ENCODE measurements at places on chromosomes 3 and 15. TPM values are rescaled to one million over a fixed set of nuclear protein-coding genes. Genes with fewer than 3 reads are reported as not detected.

The FRMD4B gene
- 21.1 TPM for total RNA-seq

The FSIP1 gene
- 0.52 TPM for total RNA-seq

The CPN2 gene
- not detected for total RNA-seq

The EIF2B5 gene
- 32.0 TPM for total RNA-seq

GRCh38 chr3:197050511-197050910 lies 20.9 kb upstream of the MELTF start:
- DNase-seq: no peak

DNA sequence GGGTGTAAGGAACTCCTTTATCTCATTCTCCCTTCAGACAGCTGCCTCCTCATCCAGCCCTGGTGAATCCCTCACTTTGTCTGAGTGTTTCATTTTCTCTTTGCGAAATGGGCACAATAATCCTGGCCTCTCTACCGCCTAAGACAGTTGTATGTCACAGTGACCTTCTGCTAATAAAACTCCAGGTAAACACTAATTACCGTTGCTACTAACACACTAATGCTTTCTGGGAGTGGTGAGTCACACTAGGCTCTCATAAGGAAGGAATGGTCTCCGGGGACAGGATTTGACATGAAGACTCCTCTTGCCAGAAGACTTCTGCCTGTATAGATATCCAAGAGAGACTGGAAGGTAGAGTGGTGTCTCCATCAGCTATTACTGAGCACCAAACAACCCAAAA lies 71.7 kb upstream of the SNRK start:
- DNase-seq: no peak

- peak; percentile 46 for DNase-seq
Observed at GRCh38 chr15:27222479-27222878, 251.5 kb downstream of the GABRG3 start.

The CD96 gene
- total RNA-seq: not detected

The CDHR4 gene
- not detected for total RNA-seq

DNA sequence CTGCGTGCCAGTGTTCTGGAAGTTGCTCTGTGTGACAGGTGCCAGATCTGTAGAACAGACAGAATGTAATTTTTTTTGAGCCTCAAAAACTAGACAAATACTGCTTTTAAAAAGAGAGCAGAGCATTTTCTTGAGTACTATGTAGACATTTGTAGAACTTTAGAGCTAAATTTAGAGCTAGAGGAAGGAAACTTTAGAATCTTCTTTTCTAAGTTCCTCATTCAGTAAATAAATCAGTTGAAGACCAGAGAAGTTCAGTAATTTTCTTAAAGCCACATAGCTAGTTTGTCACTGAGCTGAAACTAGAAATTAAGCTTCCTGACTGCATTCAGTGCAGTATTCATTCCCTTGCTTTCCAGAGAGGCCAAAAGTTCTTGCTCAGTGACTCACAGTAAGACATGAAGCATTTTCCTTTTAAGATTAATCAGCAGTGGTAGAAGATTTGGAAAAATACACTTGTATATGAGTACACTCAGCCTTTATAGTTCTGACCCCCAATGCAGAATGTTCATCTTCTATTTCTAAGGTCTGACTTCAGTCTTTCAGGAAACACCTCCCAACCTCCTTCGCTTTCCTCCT lies 83.6 kb upstream of the TSEN2 start:
- no peak for DNase-seq

The CFAP44 gene
- 2.6 TPM for total RNA-seq

The SI gene
- not detected for total RNA-seq

DNA sequence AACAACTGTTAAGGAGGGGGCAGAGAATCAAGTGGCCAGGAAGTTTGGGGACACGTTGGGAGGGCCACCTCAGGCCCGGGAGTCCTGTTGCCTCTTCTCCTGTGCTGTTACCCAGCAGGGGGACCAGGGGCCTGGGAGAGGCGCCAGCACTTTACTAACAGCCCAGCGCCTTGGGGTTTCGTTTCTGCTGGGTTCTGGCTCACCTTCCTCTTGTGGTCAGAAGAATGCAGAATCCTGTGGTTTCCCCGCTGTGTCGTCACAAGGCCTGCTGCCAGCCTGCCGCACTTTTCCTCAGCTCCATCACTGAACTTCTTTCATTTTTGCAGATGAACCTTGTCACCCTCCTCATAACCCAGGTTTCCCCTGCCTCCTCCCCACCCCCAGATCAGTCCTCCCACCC lies 67.7 kb downstream of the SLC30A4 start:
- DNase-seq: no peak

DNA sequence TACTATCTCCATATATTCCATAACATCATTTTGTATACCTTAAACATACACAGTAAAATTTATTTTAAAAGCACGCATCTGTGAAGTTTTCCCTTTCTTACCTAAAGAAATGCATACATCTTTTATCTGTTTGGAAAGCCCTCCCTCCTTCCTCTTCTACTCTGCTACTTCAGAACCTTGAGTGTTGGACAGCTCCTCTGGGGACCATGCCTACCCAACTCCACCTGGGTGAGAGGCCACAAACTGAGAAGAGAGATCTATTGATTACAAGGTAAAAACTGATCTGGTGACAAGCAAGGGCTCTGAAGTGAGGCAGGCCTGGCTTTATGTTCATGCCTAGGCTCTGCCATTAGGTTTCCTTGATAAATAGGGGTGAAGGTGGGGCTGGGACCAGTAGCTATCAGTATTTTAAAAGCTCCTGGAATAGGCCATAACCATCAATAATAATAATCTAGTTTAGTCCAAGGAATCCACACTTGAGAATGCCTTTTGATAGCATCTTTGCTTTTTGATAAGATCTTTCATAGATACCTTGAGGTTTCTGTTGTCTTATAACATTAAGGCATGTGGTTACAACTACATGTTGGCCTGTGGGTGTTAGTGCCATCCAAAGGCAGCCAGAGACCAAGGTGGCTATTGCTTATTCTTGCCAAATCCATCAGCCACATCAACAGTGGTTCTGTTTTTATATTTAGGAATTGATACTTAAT lies 148.8 kb downstream of the KCNMB2 start:
- peak; percentile 3 for DNase-seq

- no peak for DNase-seq
Observed at GRCh38 chr3:129268396-129268795, 10.3 kb upstream of the HMCES start.

The MOBP gene
- total RNA-seq: not detected

DNA sequence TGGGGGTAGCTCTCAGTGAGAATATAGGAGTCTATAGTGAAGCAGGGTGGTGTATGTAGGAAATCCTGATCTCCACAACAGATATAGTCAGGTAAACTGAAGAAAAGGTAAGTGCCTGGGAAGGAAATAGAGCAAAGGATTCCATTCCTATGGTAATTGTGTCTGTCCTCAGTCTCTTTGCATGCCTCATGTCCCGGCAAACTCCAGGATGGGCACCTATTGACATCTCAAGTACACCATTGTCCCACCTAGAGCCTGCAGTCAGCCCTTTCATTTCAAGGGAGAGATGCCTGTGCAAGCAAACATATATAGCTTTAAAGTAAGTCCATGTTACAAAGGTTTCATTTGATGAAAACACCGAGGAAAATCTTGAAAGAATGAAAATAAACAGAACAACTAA lies 257.7 kb upstream of the AZI2 start:
- no peak for DNase-seq

GRCh38 chr3:120749843-120750242 lies 7.3 kb downstream of the GTF2E1 start:
- no peak for DNase-seq

DNA sequence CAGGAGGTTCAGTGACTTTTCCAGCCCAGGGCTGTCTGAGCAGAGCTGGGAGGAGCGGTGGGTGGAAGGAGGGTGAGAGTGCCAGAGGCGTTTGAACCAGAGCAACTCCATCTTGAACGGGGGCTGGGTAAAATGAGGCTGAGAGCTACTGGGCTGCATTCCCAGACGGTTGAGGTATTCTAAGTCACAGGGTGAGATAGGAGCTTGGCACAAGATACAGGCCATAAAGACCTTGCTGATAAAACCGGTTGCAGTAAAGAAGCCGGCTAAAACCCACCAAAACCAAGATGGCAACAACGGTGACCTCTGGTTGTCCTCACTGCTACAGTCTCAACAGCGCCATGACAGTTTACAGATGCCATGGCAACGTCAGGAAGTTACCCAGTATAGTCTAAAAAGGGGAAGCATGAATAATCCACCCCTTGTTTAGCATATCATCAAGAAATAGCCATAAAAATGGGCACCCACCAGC lies 60.2 kb downstream of the ABTB1 start:
- no peak for DNase-seq

All from NCI-H460 (cell line).